Esophagus squamous epithelium (tissue), 5 donors: ENCODE measurements at places on chromosomes 11 and 22. TPM values are rescaled to one million over a fixed set of nuclear protein-coding genes. Genes with fewer than 3 reads are reported as not detected.

Gene SERHL2
- total RNA-seq, result 3.1 TPM

GRCh38 chr11:706439-706956 is 467 bp downstream of the EPS8L2 start:
- no peak for DNase-seq

- no peak for DNase-seq
These were observed 2.9 kb upstream of the E2F8 start for GRCh38 chr11:19243613-19244012.

Gene TMPRSS13
- 11.1 TPM for total RNA-seq

Gene GTSE1
- 4.2 TPM for total RNA-seq

DNA sequence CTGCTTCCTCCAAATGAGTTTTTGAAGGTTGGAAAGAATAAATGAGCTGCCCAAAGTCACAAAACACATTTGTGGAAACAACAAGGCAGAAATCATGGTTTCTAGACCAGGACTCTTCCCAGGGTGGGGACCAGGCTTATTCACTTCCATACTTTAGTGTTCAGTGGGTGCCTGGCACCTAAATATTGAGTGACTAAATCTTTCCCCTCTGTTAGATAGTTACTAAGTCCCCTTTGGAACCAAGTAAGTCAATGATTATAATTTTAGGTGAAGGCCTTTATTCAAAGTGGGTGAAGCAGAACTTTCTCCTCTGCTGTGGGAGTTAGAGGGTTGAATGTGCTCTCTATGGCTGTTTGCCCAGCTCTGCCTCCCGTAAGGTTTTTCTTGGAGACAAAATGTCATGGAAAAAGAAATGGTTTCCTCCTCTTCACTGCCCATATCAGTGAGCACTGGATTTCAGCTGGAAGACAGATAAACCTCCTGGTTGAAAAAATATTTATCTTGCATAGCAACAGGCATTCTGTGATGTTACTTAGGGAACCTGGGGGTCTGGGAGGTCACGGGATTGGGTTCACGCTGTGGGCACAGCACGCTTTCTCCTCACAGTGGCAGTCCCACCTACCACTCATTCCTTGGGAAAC is 117.8 kb downstream of the CCDC81 start:
- DNase-seq, result no peak

DNA sequence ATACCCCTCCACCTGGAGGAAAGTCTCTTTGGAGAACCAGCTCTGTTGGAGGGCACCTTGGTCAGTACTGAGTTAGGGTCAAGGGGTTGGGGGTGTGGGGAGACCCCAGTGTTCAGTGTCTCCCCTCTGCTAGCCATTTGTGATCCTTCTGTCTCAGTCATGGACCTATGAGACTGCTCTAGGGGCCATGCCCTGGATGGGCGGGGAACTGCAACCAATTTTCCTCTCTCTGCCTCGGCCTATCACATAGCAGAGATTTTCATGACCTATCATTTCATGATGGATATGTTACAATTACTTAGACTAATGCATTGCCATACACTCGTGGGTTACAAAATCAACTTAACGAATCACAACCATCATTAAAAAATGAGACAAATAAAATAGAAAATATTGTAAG is 7.4 kb downstream of the OTOG start:
- no peak for DNase-seq

Gene TSSK2
- not detected for total RNA-seq

Gene DAGLA
- total RNA-seq, result 1.7 TPM

Gene SPTBN2
- total RNA-seq, result 101 TPM

DNA sequence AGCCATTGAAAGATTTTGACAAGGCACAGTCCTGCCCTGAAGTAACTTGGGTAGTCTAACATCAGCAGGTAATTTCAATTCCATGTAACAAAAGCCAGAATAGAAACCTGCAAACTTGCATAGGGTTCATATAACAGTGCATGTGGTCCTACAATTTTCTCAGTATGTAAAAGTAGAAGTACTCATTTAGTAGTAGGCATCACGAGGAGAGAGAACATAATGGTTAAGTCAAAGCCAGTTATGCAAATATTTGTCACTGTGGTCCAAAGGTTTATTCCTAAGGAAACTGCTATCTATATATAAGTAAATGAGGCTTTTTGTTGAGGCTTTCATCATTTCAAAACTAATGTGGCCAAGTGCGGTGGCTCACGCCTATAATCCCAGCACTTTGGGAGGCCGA is 10.1 kb downstream of the ATP5MG start:
- DNase-seq, result no peak

- DNase-seq, result no peak
These were observed 66.4 kb upstream of the PICALM start for GRCh38 chr11:86135319-86135714.

Gene OR8D4
- not detected for total RNA-seq

- no peak for DNase-seq
These were observed 6.6 kb upstream of the USP2 start for GRCh38 chr11:119388103-119388502.

- DNase-seq, result no peak
These were observed 818.8 kb upstream of the CHORDC1 start for GRCh38 chr11:91041626-91042025.

- no peak for DNase-seq
These were observed 16.6 kb downstream of the GDPD5 start for GRCh38 chr11:75509020-75509720.

DNA sequence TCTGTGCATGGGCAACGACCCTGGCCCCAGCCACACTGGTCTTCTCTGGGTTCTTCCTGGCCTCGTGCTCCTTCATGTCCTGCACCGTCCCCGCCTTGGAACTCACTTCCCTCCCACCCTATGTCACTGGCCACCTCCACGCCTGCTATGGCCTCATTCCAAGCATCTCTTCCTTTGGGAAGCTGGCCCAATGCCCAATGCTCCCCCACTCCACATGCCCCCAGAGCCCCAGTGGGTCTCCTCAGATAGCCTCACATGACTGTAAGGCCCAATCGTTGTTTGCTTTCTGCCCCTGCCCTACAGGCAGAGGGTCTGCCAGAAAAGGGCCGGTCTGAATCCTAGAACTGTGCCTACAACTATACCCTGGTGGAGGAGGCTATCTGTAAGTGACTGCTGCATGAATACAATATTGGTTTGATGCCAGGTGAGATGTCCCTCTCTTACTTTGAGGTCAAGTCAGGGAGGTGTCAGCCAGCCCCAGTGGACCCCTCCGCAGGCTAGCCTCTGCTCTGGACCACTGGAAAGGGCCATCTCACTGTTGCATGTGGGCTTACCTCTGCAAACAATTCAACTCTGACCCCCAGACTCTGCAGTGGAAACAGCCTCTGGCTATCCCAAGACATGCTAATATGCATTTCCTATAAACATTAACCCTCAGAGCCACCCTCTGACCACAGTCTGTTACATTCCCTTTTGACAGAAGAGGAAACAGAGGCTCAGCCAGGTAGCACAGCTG is 2.1 kb upstream of the GNAZ start:
- DNase-seq, result no peak

Gene PTPN5
- total RNA-seq, result 0.85 TPM
